ENCODE measurements at places on chromosomes 4 and X. TPM values are rescaled to one million over a fixed set of nuclear protein-coding genes. Genes with fewer than 3 reads are reported as not detected.

The CYBB gene
- polyA plus RNA-seq, result 10.2 TPM

The HAUS7 gene
- 25.5 TPM for polyA plus RNA-seq

The LRAT gene
- 0.96 TPM for polyA plus RNA-seq

The TLR1 gene
- polyA plus RNA-seq, result 3.8 TPM

The BEX1 gene
- 62.7 TPM for polyA plus RNA-seq

The XG gene
- 0.15 TPM for polyA plus RNA-seq

The FRMD7 gene
- 1.3 TPM for polyA plus RNA-seq

The H2BW2 gene
- polyA plus RNA-seq, result 1.2 TPM

The MAGEA9B gene
- not detected for polyA plus RNA-seq

The ANOS1 gene
- polyA plus RNA-seq, result 10.6 TPM

- no peak for DNase-seq
Measured at GRCh38 chr4:153518001-153518400, 51.8 kb downstream of the TMEM131L start.

GRCh38 chrX:109336141-109336540 lies 145.7 kb downstream of the GUCY2F start:
- no peak for DNase-seq

GRCh38 chr4:7812231-7812857 lies 127.3 kb downstream of the AFAP1 start:
- no peak for DNase-seq

DNA sequence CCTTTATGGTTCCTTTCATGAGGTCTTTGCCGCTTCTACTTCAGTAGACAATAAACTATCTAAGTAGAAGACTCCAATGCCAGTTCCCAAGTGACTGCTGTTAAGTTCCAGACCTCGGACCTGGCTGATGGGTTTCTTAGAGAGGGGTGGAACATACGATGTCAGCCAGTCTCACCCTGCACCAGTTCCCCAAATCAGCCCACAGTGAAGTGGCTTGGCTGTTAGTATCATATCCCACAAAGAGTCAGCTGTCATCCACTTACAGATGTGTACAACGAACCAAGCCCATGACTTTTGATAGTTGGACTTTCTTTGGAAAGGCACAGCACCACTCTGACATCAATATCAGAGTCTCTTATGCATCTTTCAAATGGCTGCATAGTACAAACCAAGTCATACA lies 8.1 kb upstream of the KLHL34 start:
- DNase-seq, result no peak

GRCh38 chr4:86961605-86962295 lies 26.9 kb downstream of the AFF1 start:
- DNase-seq, result no peak

- DNase-seq, result no peak
Measured at GRCh38 chr4:78652282-78652876, 100.8 kb downstream of the ANXA3 start.

DNA sequence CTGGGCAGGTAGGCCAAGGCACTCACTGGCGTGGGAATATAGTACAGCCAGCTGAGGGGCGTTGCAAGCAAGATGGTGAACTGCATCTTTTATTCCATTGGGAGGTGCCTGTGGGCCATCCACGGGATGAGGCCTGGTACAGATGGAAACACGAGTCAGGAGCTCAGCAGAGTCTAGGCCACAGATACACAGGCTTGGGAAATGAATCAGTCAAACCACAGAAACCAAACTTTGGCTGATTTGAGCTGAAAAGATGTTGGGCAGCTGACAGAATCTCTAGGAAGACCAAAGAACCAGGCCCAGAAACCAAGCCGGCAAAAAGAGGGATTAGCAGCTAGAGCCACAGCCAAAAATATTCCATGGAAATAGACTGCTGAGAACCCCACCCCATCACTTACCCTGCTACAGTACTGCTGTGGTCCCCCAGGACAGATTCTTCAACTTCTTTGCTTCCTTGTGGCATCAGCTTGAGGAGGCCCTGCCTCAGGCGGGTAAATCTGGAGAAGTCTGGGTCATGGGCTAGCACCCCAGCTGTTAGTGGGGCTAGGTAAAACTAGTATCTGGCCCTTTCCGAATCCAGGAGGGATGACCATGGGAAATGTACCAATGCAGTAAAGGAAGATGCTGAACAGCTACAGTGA lies 75.4 kb downstream of the TMEM131L start:
- DNase-seq, result no peak

- DNase-seq, result no peak
Measured at GRCh38 chr4:7973545-7973981, 33.9 kb upstream of the AFAP1 start.

GRCh38 chrX:154024271-154024670 lies 4.6 kb upstream of the IRAK1 start:
- DNase-seq, result no peak

- no peak for DNase-seq
Measured at GRCh38 chrX:40299641-40300046, 201.9 kb upstream of the BCOR start.

- no peak for DNase-seq
Measured at GRCh38 chrX:19702856-19703255, 184.5 kb downstream of the SH3KBP1 start.

GRCh38 chrX:49884290-49884862 lies 5.1 kb downstream of the USP27X start:
- DNase-seq, result no peak

DNA sequence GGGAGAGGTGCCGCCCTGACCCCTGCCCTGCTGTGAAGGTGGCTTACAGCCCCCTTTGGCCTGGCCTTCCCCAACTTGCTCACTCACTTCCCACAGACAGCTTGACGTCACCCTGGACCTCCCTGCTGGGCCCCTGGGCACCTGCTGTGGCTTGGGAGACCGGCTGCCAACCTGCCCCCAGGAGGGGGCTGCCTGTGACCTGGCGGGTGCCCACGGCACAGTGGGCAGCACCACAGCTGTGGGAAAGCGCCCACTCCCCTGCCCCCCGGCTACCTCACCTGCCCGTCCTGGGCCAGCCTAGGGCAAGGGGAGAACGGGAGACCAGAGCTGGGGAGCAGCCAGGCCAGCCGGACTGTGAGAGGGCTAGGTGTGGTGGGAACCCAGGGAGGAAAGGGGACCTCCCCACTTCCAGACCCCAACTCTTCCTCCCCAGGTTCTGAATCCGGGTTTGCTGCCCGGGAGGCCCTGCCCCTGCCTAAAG lies 2.4 kb upstream of the ZFP92 start:
- DNase-seq, result no peak

DNA sequence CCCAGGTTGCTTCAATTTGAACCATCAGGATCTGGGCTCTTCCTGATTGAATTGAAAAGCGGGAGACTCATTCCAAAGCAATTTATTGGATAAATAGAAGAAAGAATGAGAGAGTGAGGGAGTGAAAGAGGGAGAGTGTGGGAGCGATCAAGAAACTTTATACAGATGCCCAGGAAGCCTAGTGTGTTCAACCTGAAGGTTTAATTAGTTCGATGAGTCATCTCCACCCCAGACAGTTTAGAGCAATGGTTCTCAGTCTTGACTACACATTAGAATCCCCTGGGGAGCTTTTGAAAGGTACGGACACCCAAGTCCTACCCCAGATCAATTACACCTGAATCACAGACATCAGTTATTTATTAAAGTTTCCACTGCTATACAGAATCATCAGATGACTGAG lies 61.5 kb downstream of the GEMIN8 start:
- no peak for DNase-seq

GRCh38 chr4:124650614-124651013 lies 61.9 kb downstream of the ANKRD50 start:
- no peak for DNase-seq

DNA sequence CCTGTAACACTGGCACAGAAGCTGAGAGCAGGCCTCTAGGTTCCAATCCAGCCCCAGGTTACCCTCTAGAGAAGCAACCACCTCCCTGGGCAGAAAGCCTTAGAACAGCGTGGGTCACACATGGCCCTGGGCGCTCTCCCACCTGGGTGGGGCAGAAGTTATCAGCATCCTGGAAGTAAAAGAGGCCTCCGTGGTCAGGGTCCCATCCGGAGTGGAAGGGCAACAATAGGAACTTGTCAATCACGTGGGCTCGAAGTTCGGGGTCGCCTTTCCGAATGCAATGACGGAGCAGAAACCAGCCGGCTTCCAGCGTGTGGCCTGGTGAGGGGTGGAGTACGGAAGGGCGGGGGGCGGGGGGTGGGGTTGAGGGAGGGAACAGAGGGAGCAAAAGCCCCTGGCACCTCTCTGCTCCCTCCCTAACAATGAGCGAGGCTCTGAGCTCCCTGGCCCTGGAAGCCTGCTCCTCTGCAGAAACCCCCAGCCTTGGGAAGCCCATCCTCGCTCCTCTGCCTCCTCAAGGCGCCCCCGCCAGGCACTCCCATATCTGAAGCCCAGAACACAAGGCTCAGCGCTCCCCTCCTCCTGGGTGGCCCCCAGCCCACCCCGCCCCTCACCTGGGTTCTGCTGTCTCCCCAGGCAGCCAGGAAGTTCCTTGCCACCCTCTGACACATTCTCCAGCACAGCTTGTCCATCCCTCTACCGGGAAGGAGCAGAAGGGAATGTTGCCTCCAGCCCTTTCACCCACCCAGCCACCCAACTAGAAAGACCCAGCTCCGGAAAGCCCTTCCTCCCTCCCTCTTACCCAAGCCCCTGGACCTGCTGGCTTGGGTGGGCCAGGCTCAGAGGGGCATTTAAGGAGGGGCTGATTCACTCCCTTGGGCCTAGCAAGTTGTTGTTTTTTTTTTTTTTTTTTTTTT lies 2.8 kb downstream of the RENBP start:
- DNase-seq, result no peak

DNA sequence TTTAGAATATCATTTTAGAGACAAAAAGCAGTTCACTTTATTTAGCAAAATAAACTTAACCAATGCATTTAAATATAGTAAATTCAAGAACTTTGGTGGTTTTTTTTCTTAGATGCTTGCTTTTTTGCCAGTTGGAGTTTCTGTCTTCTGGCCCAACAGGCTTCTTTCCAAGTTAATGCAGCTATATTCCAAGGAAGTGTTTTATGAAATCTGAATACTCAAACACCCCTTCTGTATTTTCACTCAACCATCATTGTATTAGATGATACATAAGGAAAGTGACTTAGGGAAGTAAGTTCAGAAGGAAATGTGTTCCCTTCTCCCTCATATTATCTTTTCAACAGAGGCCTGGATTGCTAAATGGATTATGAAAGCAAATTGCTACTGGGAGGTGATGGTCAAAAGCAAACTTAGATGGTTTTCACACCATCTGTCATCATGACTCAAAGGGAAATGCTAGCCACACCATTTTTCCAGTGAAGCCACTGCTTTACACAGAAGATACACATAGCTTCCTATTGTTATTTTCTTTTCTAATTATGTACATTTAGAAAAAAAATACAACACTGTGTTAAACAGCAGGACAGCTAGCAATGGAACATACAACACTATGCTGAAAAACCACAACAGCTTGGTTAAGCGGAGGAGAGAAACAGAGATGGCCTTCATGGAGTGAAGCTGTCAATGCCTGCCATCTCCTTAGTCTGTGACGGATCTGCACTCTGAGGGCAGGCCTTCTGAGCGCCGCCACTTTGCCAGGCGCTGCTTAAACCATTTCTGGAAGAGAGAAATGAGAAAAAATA lies 32.9 kb downstream of the HOPX start:
- DNase-seq, result no peak

DNA sequence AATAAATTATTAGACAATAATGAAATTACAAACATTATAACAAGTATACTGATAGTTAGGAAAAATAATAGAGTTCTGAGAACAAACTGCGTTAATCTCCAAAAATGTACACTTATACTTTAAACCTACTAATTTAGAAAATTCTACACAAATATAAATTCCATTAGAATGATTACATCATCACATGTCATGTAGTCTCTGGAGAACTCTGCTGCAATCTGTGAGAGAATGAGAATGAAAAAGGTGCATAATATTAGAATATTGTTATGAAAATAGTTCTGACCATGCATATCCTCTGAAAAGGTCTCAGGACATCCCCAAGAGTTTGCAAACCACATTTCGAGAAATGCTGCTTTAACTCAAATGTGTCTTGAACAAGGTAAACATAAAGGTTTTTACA lies 11.4 kb downstream of the GUCY1A1 start:
- DNase-seq, result no peak

DNA sequence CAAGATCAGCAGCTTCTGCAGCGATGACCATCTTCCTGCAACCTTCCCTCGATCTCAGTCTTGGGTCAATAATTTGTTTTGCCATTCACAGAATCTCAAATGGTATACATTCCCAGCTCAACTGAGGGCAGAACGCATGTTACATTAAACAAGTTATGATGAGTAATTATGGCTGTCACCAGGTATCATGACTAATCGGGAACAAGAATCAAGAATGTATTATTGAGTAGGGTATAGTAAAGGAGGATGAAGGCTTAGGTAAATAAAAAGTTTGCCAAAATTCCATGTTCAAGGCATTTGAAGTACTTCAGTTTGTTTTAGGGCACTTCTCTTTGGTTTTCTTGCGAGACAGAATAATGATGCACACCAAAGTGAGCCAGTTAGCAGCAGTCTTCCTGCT lies 194.1 kb downstream of the SH2D1A start:
- DNase-seq, result no peak

- DNase-seq, result no peak
Measured at GRCh38 chr4:6769233-6769988, 13.1 kb upstream of the KIAA0232 start.

- no peak for DNase-seq
Measured at GRCh38 chrX:105017641-105018040, 202.9 kb downstream of the TEX13A start.

DNA sequence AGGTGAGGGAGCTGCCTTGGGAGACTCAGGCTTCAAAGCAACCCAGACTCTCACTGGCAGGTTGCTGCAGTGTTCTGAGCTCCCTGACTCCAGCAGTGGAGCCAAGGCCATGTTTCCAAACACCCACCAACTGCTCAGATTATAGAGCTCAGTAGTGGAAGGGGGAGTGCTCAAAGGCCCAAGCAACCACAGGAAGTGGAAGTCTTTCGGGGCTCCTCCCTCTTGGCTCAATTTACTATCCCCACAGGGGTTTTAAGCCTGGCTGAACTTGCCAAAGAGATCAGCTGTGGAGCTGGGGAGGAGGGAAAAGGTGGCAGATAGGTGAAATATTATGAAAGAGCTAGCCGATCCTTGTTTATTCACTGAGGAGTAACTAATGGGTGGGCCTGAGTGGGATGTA lies 82.5 kb downstream of the HPRT1 start:
- DNase-seq, result no peak

GRCh38 chrX:29466456-29466855 lies 748.9 kb upstream of the MAGEB2 start:
- DNase-seq, result no peak

DNA sequence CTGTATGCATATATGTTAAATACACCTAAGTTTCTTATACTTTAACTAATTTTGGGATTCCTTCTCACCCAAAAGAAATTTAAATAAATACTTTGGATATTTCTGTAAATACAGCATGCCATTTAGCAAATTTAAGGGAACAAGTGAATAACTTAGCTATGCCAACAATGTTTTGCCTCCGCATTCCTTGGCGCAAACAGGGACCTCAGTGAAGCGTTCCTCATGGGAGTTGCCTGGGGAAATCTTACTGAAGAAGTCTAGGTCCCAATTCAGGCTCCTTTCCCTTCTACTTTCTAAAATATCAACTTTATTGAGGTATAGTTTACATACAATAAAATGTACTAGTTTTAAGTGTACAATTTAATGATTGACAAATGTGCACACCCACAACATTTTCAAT lies 25.0 kb downstream of the COL4A5 start:
- DNase-seq, result no peak

GRCh38 chr4:143882892-143883291 lies 22.5 kb downstream of the GYPE start:
- DNase-seq, result no peak

Data from left renal pelvis (tissue), 4 donors.